ENCODE measurements at places on chromosomes 5 and 9.

DNA sequence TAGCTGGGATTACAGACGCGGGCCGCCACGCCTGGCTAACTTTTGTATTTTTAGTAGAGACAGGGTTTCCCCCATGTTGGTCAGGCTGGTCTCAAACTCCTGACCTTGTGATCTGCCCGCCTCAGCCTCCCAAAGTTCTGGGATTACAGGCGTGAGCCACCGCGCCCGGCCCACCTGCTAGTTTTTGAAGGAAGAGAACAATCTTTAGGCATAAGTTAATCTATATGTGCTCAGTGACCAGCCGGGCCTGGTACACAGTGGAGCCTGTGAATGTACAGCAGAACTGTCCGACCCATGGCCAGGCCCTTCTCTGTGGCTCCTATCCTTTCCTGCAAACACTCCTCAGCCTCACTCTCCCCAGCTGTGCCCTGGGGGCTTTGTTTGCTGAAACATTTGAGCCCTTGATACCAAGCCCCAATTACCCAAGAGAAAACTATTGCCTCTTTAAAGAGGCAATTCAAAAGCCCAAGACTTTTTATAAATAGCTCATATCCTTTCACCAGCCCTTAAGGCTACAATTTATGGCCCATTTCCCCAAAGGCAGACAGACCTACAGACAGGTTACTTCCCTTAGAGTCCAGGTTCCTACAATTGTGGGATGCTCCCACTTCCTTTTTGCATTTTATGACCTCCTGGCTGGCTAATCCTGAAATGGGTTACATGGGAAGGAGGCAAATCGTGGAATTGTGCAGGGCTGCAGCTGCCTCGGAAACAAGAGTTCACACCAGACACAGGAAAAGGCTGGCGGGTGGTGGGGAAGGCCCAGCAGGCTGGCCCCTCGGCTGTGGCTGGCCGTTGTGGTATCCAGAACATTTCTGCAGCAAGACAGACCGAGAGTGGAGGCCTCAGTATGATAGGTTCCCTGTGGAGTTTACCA, 37.5 kb downstream of the SPRY4 start:
- DNase-seq, result no peak

DNA sequence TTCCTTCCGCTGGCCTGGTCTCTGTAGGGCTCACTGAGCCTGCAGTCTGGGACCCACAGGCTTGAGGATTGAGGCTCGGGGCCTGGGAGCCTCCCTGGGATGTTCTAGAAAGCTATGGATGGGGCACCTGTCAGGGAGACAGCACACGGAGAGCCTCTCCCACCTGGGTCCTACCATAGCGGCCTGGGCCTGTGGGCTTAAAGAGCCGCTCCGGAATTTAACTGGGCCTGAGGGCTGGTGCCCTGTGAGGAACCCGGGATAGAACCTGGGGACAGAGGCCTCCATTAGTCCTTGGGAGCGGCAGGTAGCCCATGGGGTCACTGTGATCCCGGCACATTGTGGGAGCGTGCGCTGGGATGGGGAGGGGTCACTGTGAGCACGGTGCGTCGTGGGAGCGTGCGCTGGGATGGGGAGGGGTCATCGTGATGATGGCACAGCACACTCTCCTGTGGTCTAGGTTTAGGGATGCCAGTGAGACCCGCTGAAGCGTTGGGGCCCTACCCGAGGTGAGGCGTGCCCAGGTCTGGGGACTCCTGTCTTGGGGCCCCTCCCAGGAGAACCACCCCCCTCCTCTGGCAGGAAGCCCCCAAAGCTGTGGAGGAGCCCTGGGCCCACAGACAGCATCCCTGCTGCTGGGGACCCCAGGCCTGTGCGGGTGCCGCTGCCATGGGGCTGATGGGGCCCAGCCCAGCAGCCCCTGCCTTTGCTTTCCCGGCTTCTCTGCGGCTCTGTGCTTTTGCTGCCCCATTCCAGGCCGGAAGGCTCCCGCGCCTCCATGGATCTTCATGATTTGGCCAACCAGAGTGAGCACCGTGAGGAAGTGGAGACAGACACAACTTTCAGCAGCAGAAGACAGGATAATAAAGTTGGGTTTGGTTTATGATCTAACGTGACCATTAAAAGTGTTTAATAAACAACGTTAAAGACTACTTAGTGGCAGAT, 3.4 kb upstream of the CEP72 start:
- DNase-seq, result no peak

DNA sequence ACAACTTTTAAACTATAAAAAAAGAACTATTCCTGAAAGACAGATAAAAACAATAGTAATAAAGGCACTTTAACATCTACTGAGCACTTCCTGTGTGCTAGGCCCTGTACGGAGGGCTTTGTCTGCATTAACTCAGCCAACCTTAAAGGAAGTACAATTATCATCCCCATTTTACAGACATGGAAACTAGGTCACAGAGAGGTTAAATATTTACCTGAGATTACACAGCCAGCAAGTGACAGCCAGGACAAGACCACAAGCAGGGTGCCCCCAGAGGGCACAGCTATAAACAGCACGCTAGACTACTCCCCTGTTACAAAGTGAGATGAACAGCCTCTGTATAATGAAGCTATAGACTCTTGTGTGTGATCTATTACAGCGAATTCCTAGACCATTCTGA, 25.5 kb downstream of the DDX31 start:
- DNase-seq, result no peak

DNA sequence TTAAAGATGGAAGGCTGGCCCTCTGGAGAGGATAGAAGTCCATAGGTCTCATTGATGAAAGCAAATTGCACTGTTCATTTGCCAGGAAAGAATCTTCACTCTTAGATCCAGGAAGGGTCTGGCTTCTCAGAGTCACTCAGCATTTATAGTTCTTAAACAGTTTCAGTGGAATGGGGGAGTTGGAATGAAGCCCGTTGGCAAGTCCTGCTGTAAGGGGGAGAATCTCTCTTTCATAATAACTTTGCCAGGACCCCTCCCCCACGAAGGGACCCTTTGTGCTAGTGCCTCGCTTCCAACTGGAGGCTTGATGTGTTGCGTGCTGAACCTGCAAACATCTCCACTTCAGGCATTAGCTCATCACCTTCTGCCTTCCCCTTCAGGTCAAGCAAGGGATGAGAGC, 57.1 kb downstream of the ENTREP1 start:
- DNase-seq, result no peak

DNA sequence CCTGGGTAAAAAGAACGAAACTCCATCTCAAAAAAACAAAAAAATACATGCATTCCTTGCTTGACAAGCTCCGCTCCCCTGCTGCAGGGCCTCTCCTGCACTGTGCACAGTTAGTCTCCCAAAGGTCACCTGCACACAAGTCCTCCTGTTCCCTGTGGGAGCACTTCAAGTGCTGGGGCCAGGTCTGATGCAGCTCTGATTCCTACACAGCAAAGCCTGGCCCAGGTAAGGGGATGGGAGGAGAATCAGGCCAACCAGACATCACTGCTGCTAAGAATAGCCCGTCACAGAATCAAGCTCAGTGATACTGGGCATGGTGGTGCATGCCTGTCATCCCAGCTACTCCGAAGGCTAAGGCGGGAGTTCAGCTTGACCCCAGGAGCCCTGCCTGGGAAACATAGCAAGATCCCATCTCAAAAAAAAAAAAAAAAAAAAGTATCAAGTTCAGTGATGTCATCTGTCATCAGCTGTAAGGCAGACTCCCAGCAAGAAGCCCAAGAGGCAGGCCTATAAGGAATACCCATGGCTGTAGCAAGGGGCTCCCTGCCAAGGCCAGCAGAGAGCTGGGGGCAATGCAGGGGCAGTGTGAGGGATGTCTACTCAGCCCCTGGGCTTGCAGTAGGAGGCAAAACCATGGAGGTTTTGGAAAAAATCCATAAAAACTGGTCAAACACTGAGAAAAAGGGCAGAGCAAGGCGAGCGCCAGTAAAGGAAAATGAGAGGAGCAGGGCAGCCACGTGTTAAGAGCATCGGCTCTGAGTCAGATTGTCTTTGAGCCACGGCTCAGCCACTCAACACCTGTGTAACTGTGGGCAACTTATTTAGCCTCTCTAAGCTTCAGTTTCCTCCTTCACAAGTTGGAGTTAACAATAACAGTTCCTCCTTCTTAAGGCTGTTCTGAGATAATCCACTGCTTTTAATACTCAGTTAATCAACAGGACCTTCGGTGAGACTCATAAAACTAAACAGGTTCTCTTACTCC, 3.2 kb downstream of the TPM2 start:
- DNase-seq, result no peak

DNA sequence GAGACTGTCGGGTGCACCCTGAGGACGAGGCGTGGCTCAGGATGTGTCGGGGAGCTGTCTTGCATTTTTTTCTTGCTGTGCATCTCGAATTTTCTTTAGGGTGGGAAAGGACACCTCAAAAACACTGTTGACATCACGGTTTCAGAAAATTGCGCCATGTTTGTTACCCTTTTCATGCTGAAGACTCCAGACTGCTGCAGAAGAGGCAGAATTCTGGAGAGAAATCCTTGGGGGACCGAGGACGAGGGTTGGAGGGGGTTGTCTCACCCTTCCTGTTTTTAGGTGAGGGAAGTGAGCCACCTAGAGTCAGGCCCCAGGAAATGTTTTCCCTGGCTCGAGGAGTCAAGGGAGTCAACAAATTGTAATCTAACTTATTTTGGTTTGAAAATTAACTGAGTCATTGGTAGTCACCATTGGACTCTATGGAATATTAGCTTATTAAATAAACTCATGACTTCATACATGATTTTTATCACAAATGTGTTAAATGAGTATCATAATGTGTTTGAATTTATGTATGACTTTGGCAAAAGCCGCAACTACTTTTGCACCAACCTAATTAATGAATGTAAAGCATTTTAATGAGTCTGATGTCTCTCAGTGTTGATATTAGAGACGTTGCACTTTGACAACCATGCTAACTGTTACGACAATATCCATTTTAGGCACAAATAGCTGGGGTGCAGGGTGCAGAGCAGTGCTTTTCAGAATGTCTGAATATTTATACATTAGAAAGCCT, 724 bp upstream of the LYSMD3 start:
- DNase-seq, result peak; percentile 40

- DNase-seq, result no peak
Measured at GRCh38 chr5:115329475-115329874, 33.0 kb upstream of the CCDC112 start.

- no peak for DNase-seq
Measured at GRCh38 chr9:517993-518392, 303.3 kb downstream of the DOCK8 start.

- DNase-seq, result no peak
Measured at GRCh38 chr5:178555771-178556211, 34.4 kb downstream of the COL23A1 start.

GRCh38 chr9:124828489-124829333, 24.5 kb upstream of the WDR38 start:
- no peak for DNase-seq

DNA sequence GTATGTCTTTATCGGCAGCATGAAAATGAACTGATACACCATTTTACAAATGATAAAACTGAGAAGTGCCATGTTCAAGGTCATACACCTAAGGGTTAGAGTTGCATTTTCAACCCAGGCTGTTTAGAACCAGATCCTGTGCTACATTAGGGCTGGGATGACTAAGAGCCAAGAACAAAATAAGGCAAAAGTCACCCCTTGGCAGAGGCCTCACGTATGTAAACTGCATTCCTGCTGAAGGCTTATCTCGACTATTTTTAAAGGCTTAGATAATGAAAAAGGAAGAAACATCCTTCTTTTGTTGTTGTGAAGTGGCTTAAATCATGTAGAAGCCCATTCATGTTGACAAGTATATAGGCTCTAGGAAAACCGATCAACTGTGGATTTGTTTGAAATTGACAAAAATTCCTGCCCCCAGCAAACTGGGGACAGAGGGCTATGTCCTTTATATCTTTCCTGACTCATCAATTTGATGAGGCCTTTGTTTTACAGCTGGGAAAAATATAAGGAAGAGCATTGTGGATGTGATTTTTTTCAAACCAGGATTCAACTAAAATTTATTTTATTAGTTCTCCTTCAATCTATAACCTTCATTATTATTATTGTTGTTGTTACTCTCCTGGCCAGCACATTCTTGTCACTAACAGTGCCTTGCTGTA, 196.5 kb downstream of the SNX18 start:
- DNase-seq, result no peak

DNA sequence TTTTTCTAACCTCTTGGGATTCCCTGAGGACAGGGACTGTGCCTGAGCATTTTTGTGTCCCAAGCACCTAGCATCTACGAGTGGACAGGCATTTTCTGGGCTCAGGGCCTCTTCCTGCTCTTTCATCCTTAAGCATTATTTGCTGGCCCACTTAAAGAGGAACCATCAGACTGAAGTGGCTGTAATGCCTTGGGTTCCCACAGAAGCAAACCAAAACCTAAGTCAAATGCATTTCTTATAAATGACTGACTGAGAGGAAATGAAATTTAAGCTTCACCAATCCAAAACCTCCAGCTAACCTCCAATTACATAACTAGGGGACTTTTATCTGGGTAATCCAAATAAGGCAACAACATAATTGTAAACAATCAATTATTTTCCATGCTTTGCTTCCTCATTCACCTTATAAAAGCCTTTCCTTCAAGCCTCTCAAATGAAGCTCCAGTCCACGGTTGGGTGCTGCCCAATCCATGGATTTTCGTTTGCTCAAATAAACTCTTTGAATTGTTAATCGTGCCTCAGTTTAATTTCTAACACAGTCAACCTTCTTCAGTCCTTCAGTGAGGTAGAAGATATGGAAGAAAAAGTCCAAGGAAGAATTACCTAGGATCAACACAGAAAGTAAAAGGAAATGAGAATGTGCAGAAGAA, 25.3 kb upstream of the SLC31A2 start:
- DNase-seq, result no peak

DNA sequence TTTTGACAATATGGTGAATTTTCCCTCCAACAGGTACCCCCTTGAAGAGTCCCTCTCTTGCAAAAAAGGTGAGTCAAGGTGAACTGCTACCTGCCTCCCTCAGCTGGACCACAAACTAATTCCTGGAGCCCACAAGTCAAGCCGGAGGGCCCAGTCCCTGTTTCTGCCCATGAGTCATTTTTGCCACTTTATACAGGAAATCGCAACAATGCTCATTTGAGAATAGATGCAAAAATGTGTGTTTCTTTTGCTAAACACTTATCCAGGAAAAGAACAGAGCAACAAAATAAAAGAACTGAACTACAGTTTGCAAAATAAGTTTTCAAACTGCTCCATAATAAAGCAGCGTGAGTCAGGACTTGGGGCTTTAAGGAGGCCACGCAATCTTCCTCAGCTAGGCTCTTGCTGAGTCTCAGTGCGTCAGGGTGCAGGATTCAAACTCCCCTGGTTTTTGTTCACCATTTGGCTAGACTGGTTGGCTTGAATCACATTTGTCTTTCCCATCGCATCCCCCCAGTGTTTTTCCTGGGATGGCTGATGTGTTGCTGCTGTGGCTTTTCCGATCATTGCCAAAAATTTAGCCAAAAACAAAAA, 102.7 kb downstream of the GOLPH3 start:
- DNase-seq, result no peak
